ENCODE measurements at places on chromosomes 7 and 10.
A peak's percentile ranks its signal among the peaks of the same experiment; 100 is the strongest.

DNA sequence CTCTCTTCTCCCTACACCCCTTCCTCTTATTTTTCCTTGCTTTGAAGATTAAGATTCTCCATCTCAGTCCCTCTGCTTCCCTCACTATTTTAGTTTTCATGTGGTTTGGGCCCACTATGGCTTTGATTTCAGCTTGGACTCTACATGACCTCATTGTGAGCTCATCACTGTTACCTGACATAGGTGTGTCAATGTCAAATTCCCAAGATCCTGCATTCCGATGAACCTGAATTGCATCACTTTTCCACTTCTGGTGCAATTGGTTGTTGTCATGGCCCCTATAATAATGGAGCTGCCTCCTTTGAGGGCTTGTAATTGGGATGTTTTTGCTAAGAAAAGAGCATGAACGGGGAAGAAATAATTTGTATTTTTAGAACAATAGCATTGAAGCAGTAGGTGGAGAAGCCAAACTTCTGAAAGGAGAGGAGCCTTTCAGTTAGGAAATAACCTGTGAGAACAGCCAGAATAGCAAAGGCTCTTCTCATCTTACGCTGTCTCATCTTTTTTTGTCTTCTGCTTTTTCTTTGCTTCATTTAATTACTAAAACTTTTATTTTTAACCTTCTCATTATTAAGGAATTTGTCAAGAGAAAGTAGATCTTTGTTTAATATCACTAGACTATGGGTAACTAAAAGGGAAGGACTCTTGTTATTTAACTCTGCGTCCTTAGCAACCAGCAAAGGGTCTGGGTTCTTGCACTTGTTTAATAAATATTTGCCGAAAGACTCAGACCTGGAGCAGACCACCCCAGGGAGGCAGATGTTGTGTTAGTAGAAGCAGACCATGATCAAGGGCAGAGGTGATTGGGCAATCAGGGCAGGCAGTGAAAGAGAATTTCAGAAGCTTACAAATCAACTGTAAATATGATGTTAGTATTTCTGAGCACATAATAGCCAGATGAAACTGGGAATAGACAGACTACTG is 95.4 kb downstream of the TES start:
- DNase-seq, result peak; percentile 20

DNA sequence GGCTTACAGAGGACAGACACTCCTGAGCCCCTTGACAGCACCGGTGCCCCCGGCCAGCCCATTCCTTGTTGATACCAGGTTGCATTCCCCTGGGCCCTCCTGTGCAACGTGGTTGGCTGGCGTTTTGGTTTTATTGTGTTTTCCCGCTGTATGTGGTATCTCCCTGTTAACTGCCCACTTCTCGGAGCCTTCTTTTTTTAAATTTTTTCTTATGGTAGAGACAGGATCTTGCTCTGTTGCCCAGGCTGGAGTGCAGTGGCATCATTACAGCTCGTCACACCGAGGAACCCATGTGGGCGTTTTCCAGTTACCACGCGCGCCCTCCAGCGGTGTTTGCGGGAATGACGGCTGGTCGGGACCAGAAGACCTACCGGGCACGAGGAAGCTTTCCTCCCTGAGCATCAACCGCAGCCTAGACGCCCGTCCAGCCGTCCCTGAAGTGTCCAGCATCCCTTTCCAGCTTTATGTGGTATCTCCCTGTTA is 16.9 kb upstream of the ZFAND2A start:
- peak; percentile 62 for DNase-seq

GRCh38 chr7:139915864-139916716 is 87.0 kb downstream of the TBXAS1 start:
- DNase-seq, result no peak

GRCh38 chr7:44539669-44540506 is 1.2 kb downstream of the NPC1L1 start:
- no peak for DNase-seq

GRCh38 chr10:71970869-71971268 is 6.7 kb downstream of the CHST3 start:
- DNase-seq, result no peak

DNA sequence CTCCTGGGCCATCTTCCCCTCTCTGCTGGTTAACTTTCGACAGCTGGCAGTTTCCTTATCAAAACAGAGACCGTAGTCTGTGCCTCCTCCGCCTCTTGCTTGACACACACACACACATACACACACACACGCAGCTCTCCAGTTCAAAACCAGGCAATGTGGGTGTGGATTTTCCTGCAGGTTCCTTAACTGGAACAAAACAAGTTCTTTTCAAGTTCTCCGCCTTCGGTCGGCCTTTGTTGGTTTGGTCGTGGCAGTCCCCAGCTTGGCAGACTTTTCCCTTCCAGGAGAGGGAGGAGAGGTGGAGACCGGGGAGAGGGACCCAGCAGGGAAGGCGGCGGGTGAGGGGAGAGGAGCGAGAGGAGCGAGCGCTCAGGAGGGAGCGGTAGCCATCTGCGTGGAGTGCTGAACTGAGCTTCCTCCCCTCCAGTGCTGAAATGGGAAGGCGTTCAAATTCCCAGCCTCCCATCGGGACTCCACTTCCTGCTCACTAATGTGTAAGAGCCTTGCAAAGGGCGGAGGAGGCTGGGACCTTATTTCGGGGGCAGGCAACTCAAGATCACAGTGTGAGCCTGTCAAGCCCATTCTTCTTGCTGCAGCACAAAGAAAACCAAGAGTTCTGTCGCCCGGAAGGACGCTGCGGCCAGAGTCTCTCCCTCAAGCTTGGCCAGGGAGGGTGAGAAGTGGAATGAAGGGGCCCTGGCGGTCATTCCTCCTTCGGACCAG is 120.6 kb downstream of the PRPF18 start:
- peak; percentile 71 for DNase-seq

DNA sequence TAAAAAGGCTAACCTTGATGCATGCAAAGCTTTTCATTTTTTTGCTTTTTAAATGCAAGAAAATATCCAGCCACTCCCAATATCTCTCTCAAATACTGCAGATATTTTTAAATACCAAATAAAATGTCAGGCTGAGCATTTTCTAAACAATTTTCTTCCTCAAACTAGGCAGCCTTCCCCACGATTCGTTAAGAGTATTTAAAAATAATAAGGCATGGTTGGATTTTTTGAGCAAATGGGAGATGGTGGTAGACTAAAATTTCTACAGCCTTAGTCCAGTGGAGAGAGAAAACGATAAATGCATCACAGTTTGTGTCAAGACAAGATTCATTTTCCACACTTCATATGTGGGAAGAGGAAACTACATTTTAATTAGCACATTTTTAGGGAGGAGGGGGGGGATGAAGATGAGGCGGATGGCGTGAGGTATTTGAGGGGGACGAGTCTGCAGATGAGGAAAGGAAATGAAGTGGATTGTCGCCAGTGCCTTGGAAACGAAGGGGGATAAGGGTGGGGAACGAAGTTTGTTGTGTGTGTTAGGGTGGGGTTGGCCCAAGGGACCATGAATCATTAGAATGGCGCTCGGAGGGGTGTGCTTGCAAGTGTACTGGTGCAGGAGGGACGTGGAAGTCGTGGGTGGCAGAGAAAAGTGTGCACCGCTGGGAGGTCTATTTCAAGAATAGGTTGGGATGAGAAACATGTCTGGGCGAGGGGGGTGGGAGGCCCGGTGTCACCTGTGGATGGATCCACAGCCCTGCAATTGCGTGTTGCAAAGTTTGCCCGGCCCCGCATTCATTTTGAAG is 1.2 kb upstream of the ADD3 start:
- DNase-seq, result peak; percentile 49

All from Caco-2 (cell line).